Fibroblast of pulmonary artery (primary cell): ENCODE measurements at places on chromosomes 1 and 21.

DNA sequence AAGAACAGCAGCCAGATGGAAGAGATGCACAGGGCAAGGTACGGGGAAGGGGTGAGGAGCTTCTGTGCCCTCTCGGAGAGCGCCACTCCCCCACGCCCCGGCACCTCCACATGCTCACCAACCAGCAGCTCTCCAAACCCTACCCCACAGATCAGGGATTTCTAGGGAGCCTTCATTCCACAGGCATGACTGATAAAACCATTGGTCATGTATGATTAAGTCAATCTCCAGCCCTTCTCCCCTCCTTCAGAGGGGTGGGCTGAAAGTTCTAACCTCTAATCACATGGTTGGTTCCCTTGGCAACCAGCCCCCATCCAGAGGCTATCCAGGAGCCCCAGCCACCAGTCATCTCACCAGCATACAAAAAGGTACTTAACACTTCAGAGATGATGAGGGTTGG, 144.7 kb downstream of the TGFBR3 start:
- no peak for DNase-seq

GRCh38 chr1:217590598-217590997, 40.3 kb downstream of the GPATCH2 start:
- DNase-seq, result no peak

- no peak for DNase-seq
Measured at GRCh38 chr1:183794088-183794487, 10.8 kb upstream of the RGL1 start.

- peak; percentile 88 for DNase-seq
Measured at GRCh38 chr1:194069168-194069830, 882.9 kb upstream of the B3GALT2 start.

GRCh38 chr21:14773777-14774345, 227.7 kb upstream of the SAMSN1 start:
- DNase-seq, result peak; percentile 47

- peak; percentile 54 for DNase-seq
Measured at GRCh38 chr1:178644308-178645120, 80.5 kb upstream of the RALGPS2 start.

GRCh38 chr21:43193651-43194302, 25.0 kb downstream of the CRYAA start:
- DNase-seq, result peak; percentile 85

DNA sequence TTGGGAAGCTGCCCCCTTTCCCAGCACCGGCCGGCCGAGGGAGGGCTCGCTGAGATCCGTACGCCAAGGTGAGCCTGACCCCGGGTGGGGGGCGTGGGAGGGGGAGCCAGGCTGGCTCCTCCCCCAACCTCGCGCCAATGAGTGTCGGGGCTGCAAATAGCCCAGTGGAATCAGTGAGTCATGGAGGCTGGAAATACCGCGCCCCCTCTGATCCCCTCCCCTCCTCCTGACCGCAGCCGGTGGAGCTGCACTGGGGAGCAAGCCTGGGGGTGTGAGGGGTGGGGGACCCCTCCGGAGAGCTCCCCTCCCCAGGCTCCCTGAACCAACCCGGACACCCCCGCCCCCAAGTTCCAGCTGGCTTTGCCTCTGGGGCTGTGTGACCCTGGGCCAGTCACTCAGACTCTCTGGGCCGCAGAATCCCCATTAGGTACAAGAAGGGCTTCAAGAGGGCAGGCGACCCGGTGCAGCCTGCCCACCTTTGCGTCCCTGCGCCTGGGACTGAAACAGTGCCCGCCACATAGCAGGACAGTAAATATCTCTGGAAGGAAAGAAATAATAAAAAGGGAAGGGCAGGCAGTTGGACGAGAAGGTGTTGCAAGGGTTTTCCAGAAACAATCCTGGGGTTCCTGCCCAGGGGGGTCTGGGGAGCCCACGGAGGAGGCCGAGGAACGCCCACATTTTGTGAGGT, 4.5 kb downstream of the HSPB7 start:
- DNase-seq, result peak; percentile 65

GRCh38 chr1:222334026-222334680, 213.8 kb downstream of the HHIPL2 start:
- DNase-seq, result no peak

GRCh38 chr21:16540966-16541727, 811.4 kb downstream of the USP25 start:
- DNase-seq, result no peak

- DNase-seq, result no peak
Measured at GRCh38 chr1:208111646-208112190, 132.5 kb downstream of the PLXNA2 start.
